ENCODE measurements at places on chromosomes 12 and 14. TPM values are rescaled to one million over a fixed set of nuclear protein-coding genes. Genes with fewer than 3 reads are reported as not detected.

Gene FZD10
- total RNA-seq = not detected

Gene KRT82
- not detected for total RNA-seq

DNA sequence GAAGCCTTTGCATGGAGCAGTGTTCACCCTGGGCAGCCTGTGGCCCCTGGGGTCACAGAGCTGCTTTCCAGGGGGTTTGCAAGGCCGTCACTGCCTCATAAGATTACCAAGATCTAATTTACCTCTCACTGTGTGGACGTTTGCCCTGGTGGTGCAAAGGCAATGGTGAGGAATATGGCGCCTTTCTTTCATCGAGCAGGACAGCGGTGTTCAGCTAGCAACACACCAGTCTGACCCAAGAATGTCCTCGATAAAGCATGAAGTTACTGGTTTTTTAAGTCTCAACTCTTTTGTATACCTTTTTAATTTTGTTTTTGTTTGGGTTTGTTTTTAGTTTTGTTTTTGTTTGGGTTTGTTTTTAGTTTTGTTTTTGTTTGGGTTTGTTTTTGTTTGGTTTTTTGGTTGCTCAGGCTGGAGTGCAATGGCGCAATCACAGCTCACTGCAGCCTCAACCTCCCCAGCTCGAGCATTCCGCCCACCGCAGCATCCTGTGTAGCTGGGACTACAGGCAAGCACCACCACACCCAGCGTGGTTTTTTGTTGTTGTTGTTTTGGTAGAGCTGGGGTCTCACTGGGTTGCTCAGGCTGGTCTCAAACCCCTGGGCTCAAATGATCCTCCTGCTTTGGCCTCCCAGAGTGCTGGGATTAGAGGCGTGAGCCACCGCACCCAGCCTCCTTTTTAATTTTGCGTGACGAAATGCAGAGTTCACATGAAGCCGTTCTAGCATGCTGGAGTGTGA lies 57.9 kb downstream of the PPP2R5C start:
- peak; percentile 80 for DNase-seq

DNA sequence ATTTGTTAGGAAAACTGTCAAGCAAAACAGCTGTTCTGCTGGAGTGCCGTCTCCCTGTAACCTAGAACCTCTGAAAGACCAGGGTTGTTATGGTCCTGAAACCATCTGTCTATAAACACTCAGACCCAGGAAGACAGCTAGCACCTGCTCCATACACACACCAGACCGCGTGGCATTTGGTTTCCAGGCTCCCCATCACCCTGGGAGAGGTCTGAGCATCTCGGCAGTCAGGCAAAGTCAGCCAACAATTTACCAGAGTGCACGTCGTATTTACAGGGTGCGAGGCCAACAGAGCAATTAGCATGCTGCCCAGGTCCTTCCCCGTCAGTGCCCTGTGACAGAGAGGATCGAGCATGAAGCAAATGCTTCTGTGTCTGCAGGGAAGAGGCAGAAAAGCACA lies 272.5 kb downstream of the SLC15A4 start:
- DNase-seq = no peak

Gene SERPINA9
- total RNA-seq = not detected
